ENCODE measurements at places on chromosomes 12 and 14.

DNA sequence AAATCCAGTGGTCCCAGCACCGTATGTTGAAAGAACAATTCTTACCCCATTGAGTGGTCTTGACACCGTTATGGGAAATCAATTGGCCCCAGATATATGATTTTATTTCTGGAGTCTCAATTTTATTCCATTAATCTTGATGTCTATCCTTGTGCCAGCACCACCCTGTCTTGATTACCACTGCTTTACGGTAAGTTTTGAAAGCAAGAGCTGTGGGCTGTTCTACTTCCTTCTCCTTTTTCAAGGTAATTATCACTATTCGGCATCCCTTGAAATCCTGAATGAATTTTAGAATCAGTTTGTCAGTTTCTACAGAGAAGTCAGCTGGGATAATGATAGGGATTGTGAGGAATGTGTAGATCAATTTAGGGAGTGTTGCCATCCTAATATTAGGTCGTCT, 160.8 kb upstream of the SFSWAP start:
- no peak for DNase-seq

DNA sequence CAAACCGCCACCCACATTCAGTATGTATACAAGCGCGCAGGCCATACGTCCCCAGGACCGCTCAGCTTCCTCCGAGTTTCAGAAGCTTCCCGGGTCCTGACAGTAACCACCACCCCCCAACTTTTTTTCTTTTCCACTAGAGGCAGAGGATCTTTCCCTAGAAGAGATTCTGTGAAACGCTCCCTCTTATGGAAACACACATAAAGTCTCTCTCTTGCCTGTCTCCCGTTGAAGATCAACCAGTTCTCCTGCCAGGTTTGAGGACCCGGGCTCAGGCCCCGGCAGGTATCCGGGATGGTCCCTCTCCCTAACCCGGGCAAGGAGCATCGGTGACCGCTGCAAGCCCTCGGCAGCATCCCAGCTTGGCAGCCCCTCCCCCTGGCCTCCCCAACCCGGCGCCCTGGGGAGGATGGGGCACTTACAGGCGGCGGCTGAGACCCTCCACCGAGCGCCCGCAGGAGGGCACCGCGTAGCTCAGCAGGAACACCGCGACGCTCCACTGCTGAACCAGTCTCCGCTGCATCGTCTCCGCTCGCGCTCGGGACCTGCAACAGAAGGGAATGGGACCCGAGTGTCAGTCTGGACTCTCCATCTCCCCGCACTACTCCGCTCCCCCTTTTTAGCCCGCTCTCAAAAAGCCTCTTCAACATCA, 3.4 kb downstream of the PTHLH start:
- no peak for DNase-seq

DNA sequence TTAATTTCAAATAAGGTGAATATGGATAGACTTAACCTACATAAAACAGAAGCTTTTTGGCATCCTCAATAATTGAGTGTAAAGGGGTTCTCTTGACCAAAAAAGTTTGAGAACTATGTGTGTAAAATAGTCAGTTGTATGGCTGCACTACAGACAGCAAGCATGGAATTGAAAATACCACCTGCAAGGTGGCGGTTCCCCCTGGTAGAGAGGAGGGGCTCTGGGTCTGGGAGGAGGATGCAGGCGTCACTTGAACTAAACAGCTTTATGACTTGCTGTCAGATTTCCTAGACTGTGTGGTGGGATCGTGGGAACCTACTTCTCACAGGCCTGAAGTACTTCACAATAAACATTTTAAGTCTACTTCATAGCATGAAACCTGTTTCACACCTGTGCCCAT, 6.3 kb downstream of the EVL start:
- no peak for DNase-seq

GRCh38 chr14:20387576-20387975, 25.7 kb downstream of the TEP1 start:
- DNase-seq, result no peak

DNA sequence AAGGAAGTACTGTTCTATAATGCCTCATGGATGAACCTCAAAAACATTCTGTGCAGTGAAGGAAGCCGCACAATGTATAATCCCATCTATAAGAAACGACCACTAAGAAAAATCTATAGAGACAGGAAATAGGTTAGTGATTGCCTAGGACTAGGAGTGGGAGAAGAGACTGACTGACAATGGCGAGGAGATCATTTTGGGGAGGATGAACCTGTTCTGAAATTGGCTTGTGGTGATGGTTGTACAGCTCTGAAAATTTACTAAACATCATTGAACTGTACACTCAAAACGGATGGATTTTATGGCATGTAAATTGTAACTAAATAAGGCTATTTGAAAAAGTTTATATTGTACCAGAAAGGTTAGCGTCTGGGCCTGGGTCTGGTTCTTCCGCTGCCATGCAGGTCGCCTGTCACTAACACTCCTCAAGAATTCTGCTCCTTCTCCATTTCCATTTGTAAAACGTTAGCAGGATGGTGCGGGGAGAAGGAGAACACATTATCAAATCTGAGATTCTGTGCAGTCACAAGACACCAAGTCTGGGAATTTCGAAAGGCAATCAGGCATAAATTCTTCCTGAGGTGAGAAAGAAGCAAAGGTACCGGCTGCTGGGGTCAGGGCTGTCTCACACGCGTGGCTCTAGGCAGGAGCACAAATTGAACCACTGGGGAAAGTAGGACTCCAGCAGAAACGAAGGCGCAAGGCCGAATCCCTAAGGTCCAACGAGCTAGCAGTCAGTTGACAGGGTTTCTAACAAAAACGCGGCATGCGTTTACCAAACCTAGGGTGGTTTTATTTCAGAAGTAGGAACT, 845 bp upstream of the COCH start:
- DNase-seq, result no peak

GRCh38 chr12:59768031-59768430, 172.2 kb downstream of the SLC16A7 start:
- no peak for DNase-seq

DNA sequence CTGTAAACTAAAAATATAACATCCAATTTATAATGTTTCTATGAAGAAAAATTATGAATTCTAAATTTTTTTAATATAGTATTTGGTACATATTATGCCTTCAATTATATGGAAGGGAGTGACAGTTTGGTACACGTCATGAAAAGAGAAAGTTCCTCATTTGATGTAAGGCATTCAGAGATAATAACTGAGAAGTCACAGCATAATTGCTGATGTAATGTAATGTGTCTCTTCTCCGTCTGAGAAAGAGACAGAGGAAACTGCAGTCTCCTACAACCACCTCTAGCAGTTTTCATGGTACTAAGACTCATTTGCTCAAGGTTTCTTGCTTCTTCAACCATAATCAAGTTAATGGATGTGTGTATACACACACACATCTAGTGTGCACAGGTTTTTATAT, 2.3 kb upstream of the CD69 start:
- DNase-seq, result no peak

DNA sequence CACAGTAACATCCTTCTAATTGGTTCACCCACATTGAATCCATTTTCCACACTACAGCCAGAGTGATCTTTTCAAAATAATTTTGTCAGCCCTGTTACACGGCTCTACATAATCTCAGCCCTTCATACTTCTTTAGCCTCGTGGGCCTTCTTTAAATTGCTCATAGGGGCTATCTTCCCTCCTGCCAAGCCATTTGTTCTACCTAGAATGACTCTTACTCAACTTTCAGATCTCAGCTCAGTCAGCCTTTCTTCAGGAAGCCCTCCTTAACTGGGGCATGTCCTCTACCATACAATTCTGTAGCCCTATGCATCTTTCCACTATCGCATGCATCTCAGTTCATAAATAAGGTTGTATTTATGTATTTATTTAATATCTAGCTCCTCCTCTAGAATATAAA, 39.7 kb downstream of the CEP128 start:
- no peak for DNase-seq

DNA sequence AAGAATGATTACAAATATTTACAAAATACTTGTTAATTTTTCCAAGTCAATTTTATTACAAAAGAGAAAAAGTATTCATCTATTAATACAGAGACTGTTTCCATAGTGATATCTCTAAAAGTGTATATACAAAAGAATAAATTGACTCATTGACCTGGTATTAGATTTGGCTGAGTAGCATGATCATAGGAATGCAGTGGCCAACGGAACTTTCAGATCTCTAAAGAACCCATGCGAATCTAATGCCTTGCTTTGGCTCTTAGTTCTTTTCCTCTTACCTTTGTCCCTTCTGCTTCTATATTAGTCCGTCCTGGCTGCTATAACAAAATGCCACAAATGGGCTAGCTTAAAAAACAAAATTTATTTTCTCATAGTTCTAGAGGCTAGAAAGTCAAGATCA, 717.8 kb downstream of the TMTC2 start:
- no peak for DNase-seq

- no peak for DNase-seq
These were observed 212.3 kb downstream of the PPFIA2 start for GRCh38 chr12:81546811-81547210.

GRCh38 chr12:127998988-127999387, 268.0 kb upstream of the TMEM132C start:
- no peak for DNase-seq

GRCh38 chr14:24274101-24274543, 2.7 kb upstream of the RABGGTA start:
- DNase-seq, result no peak

- DNase-seq, result no peak
These were observed 88.0 kb upstream of the TMEM260 start for GRCh38 chr14:56491299-56492285.

- DNase-seq, result no peak
These were observed 27.1 kb downstream of the TMEM229B start for GRCh38 chr14:67461341-67461985.

GRCh38 chr12:85874031-85874461, at the start of gene NTS:
Gene NTS (plus strand): TSS chr12:85874295. CDS start chr12:85874404, 109 bp downstream.
- DNase-seq, result no peak

GRCh38 chr14:56310643-56311042, 192.4 kb downstream of the PELI2 start:
- no peak for DNase-seq

- DNase-seq, result no peak
These were observed 75.6 kb downstream of the ESR2 start for GRCh38 chr14:64218344-64219240.

- no peak for DNase-seq
These were observed 23.1 kb upstream of the FBXO21 start for GRCh38 chr12:117213295-117213808.

DNA sequence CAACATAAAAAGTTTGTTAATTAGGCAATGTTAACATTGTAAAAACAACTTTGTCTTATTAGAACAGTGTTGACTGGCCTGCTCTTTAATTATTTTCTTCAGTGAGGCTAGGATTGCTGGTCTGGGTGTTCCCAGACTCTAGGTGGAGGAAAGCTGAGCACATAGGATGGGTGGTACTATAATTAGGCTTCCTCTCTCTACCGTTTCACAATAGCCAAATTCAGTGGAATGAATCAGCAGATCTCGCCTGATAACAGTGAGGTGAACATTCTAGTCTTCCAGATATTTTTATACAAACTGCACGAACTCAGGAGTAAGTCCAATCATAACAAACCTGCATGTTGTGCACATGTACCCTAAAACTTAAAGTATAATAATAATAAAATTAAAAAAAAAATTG, 11.9 kb downstream of the PTGDR start:
- DNase-seq, result no peak

- DNase-seq, result no peak
These were observed 72.1 kb upstream of the SRSF5 start for GRCh38 chr14:69694730-69695281.

- DNase-seq, result no peak
These were observed 3.0 kb upstream of the GARIN2 start for GRCh38 chr14:67186172-67186768.

GRCh38 chr12:69779928-69780327, 41.3 kb downstream of the RAB3IP start:
- DNase-seq, result no peak

DNA sequence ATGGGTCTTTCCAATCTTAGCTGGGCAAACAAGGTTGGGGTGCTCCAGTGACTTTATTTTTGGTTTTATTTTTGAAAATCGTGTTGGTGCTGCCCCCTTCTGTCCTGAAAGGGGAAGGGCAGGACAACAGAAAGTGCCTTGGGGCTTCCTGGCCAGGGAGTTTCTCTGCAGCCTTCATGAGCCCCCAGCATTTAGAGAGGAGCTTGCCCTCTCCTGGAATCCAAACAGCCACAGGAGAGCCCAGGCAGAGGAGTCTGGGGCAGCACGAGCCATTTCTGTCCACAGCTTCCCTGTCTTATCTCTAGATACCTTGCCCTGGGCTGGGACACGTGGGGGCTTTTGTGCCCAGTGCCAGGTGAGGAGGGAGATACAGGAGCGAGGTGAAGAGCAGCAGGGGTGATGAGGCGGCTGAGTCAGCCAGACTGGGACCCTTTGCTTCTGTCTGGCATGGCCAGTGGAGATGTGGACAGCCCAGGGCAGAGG, 4.4 kb upstream of the C1RL start:
- no peak for DNase-seq

DNA sequence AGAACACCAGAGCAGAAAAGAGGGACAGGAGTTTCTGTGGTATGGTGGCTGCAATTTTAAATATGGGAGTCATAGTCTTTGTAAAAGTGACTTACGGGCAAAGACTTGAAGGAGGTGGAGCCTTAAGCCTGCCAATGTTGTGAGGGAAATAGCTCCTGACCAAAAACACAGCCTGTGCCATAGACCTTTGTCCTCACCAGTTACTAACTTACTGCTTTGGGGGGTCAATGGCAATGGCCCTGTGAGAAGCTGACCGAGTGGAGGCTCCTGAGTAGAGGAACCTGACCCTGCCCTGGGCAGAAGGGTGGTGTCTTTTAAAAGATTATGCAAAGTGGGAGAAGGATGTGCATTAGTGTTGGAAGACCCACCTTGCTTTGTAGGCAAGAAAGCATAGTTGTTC, 3.8 kb downstream of the MTHFD1 start:
- no peak for DNase-seq

GRCh38 chr12:29415111-29415510, 34.1 kb upstream of the ERGIC2 start:
- no peak for DNase-seq

- DNase-seq, result no peak
These were observed 20.4 kb downstream of the MAP3K9 start for GRCh38 chr14:70788898-70789297.

DNA sequence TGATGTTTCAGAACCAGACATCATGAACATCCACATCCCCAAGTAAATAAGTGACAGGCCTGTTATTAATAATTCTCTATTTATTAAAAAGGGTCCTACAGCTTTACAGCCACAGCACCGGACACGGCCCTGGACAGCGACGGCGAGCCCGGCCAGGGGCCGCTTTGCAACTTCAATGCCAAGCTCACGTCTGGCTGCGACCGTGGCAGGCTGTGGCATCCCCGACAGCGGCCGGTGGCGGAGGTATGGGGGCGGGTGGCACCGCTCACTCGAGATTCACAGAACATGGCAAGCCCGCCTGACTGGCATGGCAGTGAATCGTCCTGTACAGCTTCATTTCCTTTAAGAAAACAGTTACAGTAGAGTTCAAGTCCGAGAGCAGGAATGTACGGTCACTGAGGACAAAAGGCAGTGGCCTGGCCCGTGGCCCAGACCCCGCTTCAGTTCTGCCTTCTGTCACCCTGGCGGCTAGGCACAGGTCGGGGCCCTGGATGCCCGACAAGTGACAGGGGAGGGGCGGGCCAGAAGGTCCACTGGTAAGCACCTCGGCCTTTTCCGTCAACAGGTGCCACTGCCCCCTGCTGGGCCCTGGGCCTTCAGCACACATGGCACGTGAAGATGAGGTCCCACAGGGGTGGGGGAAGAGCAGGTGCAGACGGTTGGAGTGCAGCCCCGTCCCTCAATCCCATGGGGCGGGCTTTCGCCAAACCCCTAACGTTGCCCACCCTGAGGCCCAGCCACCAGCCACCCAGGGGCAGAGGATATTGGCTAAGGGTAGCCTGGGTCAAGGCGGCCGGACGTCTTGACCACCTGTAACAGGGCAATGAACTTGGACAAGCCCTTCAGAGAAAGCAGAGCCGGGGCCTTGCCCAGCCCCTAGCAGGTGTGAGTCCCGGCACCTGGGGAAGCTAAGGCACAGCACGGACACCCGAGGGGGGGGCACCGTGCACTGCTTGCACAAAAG, 30.3 kb downstream of the HIP1R start:
- DNase-seq, result no peak

All from stimulated activated CD8-positive, alpha-beta memory T cell treated with anti-CD3 and anti-CD28 coated beads, Interleukin-2, amount 100 ng/mL, for 1 hour (primary cell).